Left lung (tissue), 14 donors: ENCODE measurements at places on chromosomes 6 and 20. TPM values are rescaled to one million over a fixed set of nuclear protein-coding genes. Genes with fewer than 3 reads are reported as not detected.
A peak's percentile ranks its signal among the peaks of the same experiment; 100 is the strongest.

CDSN gene
- polyA plus RNA-seq, result not detected

NKX2-2 gene
- 0.15 TPM for polyA plus RNA-seq

SLC17A9 gene
- polyA plus RNA-seq, result 4.4 TPM

C6orf118 gene
- 1.6 TPM for polyA plus RNA-seq

PCED1A gene
- 61.7 TPM for polyA plus RNA-seq

FAM184A gene
- 48.8 TPM for polyA plus RNA-seq

- DNase-seq, result no peak
Observed at GRCh38 chr20:49466114-49466912, 16.2 kb downstream of the KCNB1 start.

DNA sequence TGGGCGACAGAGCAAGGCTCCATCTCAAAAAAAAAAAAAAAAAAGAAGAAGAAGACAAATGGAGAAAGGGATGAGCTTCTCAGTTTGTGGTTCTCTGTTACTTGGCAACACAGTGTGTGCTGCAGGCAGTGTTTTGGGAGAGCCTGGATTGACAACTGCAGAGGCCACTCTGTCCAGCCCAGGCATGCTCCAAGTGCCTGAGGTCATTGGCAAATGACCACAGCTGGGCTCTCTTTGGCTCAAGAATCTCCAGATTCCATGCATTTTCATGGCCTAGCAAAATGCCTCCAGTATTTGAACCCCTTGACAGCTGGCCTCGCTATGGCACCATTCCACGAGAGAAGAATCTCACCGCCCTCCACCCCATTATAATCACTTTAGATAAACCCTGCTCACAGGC, 126.2 kb downstream of the ANKRD60 start:
- peak; percentile 18 for DNase-seq

DNA sequence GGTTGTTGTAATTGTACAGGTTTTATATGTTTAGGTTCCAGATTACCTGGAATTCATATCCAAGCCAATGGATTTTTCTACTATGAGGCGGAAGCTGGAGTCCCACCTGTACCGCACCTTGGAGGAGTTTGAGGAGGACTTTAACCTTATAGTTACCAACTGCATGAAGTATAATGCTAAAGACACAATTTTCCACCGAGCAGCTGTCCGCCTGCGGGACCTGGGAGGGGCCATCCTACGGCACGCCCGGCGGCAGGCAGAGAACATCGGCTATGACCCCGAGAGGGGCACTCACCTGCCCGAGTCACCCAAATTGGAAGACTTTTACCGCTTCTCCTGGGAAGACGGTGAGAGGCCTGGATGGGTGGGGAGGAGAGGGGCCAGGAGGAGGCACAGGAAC, 13.6 kb downstream of the BRPF3 start:
- no peak for DNase-seq

GRCh38 chr20:47574616-47575364, 73.1 kb downstream of the NCOA3 start:
- DNase-seq, result peak; percentile 51

DNA sequence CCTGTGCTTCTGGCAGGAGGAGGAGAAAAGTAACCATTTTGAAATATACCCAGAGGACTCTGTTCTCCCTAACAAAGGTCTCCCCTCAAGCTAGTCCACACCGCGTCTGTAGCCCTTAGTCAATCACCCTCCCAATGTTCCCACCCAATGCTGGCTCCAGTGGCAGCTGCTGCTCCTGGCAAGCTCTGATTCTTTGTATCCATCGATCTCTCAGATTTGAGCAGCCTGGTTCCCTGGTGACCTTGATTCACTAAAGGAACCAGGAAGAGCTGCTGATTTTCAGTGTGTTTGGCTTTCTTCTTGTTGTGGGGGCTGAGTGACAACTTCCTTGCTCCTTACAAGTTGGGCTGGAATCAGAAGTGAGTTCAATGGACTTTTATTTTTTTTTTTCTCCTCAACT, 68.5 kb downstream of the FOXC1 start:
- DNase-seq, result no peak

DNA sequence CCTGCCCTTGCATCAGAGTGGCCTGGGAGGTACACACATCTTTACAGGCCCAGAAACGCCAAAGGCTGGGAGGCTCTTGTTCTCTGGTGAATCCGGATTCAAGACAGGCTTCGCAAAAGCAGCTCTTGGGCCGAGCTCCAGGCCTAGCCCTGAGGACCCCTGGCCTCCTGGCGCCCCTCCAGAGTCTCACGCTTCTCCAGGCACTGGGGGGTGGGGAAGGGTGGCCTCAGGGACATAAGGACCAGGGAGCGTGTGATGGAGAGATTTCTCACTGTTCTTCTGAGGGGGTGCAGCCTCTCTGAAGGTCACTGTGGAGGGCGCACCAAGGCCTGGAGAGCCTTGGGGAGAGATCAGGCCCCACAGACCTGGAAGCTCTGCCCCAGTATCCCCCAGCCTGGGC, 349.2 kb downstream of the ZFAND3 start:
- no peak for DNase-seq

GRCh38 chr6:168607272-168608112, 166.5 kb downstream of the SMOC2 start:
- DNase-seq, result peak; percentile 46

DNA sequence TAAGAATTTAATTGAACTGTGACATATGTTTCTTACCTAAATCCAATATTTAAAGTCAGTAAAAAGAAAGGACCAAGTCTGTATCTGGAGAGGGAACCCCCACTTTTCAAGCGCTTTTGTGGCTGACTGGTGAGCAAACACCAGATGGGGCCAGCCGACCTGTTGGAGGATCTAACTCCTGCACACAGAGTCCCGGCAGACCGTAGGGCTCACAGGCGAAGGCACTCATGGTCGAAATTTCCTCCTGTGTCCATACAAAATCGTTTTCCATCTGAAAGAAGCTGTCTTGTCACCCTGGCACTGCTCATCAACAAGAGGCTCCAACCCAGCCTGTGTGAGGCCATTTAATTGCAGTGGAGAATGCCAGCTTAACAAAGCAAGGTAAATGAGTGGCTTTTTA, 94.0 kb downstream of the SCML4 start:
- DNase-seq, result no peak
